ENCODE measurements at places on chromosomes 7 and 10. TPM values are rescaled to one million over a fixed set of nuclear protein-coding genes. Genes with fewer than 3 reads are reported as not detected.

VTI1A gene
- total RNA-seq = 62.7 TPM

CYP2C9 gene
- total RNA-seq = not detected

METTL2B gene
- total RNA-seq = 11.9 TPM

DNA sequence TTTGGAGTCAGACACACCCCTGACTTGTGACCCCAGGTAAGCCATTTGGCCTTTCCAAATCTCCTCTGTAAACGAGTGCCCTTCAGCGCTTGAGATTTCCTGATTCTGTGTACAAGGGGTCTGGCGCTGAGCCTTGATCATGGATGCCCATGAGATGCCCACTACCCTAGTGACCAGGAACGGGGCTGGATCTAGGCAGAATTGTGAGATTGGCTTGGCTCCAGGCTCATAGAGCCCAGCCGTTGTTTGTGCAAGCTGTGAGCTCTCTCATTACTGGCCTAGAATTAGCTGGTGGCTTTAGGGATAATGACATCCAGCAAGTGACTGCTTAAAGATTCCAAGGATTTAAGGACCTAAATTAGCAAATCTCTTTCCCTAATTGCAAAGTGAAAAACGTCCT lies 84.9 kb downstream of the CAMK1D start:
- DNase-seq = no peak

DNA sequence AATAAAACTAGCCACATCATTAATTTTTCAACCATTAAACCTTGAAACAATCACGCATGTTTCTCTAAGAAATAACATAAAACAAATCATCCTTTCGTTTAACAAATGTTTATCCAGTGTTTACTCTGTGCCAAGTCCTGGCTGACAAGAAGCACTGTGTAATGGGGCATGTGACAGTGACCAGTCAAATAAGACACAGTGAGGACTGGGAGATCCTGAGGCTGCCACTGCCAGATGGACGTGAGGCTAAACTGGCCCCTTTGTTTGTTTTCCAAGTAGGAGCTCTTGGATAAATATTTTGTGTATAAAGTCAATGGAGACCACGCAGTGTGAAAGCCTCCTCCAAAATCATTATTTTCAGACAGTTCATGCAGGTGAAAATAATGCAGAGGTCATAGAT lies 626.2 kb downstream of the SUGCT start:
- DNase-seq = no peak

DNA sequence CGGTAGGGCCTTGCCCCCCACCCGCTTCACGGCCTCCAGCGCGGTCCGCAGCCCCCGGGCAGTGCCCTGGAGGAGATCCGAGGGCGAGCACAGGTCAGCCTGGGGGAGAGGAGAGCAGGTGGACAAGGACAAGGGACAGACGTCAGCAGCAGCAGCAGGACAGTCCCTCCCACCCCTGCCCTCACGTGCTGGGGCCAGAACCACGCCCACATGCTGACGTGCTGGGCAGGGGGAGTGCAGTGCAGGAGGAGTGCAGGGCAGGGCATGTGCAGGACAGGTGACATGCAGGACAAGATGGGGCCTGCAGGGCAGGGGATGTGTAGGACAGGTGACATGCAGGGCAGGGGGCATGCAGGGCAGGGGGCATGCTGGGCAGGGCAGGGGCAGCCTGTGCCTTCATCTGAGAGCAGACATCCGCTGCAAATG lies 1.5 kb upstream of the SAP25 start:
- DNase-seq = no peak

DNA sequence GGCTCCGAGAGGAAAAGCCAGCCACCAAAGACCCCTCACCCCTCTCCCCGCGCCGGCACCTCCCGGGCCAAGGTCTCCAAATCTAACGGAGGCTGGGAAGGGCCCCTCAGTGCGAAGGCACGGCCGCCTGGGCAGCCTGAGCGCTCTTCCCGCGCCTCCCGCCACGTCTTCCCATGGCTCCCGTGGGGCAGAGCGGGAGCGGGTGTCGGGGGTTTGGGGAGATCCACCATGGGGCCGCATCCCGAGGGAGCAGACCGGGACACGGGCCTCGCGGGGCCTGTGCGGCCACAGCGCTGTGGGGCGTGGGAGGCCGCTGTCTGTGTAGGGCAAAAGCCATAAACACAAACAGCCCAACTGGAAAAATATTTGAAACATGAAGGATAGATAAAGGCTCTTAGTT lies 22.4 kb downstream of the GPER1 start:
- no peak for DNase-seq

GRCh38 chr7:155456738-155457543 lies 988 bp upstream of the EN2 start:
- DNase-seq = peak; percentile 13

DNA sequence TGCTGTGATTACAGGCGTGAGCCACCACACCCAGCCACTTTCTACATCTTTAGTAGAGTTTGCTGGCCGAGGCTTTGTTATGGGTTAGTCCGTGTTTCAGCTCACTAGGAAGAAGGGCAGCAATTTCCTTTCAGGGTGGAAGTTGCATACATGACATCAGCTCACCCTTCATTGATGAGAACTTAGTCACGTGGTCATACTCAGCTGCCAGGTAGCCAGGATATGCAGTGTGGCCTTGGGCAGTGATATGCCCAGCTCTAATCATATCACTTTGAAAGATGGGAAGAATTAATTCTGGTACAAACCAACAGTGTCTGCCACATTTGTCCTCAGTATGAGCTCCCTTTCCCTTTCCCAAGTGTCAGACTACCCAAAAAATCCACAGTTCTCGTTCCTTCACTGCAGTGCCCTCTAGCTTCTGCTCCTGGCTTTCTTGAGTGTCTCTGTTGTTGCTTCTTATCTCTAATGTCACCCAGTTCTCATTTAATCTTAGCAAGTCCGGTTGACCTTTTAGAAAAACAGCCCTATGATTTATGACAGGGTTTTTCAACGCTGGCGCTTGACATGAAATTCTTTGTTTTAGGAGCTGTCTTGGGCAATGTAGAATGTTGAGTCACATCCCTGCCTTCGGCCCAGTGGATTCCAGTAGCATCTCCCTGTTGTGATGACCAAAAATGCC lies 108.7 kb upstream of the ITGB1 start:
- no peak for DNase-seq

Measured in CD8-positive, alpha-beta T cell (primary cell).